Astrocyte of the spinal cord (primary cell): ENCODE measurements at places on chromosomes 16 and 17.

GRCh38 chr17:4463818-4464476 is 30.2 kb downstream of the SPNS3 start:
- DNase-seq: no peak

DNA sequence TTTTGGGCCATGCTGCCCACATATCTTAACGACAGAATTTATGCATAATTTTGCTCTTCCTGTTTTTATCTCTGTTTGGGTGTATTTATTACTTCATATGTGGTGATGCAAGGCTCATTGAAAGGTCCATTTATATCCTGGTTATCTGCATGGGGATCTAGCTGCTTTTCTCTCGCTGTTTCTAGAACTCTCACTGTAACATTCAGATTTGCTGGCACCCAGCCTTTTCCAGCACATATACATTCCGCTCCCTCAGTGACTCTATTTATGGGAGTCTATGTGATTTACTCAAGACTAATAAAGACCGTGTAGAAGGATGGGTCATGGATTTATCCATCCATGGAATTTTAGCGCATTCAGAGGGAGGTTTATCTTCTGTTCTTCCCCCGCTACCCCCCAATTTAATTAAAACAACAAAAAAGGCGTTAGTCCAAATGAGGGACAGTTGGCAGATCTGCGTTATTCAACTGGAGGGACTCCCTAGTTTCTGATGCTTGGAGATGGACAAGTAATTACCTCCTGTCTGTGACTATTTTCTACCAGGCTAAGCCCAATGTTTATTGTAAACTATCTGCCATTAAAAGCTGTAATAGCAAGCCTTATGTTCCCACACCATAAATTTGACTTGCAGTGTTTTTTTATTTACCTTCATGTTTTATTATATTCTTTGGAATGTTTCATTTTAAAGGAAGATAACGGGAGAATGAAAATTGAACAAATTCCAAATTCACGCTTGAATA is 19.8 kb upstream of the MARCHF10 start:
- DNase-seq: peak; percentile 27

- DNase-seq: no peak
Measured at GRCh38 chr16:31088459-31089183, at the start of gene PRSS53. PRSS53 (minus strand) TSS chr16:31088943; CDS start chr16:31088809, 134 bp downstream.

GRCh38 chr17:3910420-3911270 is 5.6 kb downstream of the P2RX1 start:
- DNase-seq: no peak

GRCh38 chr16:21590796-21591195 is 8.6 kb upstream of the METTL9 start:
- no peak for DNase-seq

DNA sequence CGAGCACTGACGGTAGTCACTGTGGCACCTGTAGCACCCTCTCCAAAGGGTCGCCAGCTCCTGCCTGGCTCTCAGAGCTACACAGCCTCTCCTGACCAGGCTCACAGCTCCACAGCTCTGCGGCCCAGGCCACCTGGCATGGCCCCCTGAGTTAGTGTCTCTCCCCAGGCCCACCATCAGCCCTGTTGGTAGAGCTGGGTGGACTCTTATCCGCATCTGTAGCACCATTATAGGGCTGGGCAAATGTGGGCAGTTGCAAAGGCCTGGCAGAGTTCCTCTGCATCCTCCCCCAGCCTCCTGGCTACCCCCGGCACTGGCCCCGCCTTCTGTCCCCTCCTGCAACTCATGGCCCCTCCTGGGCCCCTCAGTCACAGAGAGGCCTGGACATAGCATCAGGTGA is 18.2 kb downstream of the SCGB1C2 start:
- DNase-seq: no peak

DNA sequence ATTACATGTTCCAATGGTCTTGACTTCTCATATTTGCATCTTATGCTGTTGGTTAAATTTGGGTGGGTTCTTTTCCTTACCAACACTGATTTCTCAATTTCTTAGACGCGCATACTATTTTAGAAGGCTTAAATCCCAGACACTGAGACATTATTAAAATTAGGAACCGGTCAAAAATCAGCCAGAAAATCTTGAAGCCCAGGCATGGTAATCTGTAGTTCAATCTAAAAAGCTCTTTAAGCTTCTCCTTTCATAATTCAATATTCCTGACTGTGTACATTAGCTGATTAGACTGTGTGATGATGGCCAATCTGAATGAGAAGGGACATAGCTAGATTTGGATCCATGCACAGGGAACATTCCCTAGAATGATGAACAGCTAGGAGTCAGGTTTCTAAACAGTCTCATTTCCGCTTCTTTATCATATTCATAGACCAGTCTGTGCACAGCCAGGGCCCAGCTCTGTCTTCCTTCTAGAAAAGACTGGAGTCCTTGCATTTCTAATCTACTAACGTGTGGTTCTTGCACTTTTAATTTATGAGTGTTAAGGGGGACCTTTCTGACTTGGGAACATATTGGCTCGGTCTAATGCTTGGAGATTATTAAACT is 189.3 kb downstream of the AATF start:
- no peak for DNase-seq

- no peak for DNase-seq
Measured at GRCh38 chr17:39541652-39542051, 66.1 kb downstream of the NEUROD2 start.

GRCh38 chr17:73968680-73969079 is 234.8 kb upstream of the RPL38 start:
- DNase-seq: no peak

GRCh38 chr16:57502048-57502775 is 15.9 kb upstream of the DOK4 start:
- no peak for DNase-seq

GRCh38 chr17:81173052-81173761 is 7.2 kb upstream of the AATK start:
- no peak for DNase-seq

- DNase-seq: no peak
Measured at GRCh38 chr17:4215882-4216570, 47.8 kb downstream of the ANKFY1 start.

GRCh38 chr17:73562896-73563295 is 81.3 kb downstream of the SDK2 start:
- no peak for DNase-seq

DNA sequence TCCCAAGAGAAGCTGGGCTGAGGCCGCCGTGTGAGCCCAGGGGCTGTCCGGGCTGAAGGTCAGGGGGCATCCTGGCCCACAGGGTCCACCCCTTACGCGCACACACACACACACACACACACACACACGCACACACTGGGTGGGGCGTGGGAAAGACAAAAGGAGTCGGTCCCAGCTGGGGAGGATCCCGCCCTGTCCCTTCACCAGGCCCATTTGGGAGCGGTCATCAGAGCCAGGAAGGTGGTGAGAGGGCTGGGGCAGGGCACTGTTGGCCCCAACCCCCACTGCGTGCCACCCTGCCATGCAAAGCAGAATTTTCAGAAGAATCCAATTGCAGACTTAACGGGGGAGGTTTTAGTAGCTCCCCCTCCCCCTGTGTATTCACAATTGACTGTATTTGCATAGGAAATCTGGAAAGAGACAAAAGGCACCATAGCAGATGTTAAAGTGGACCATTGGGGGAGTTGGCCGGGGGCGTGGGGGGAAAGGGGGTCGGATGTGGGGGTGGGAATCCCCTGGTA is 11.3 kb upstream of the CD300A start:
- no peak for DNase-seq

- DNase-seq: peak; percentile 48
Measured at GRCh38 chr16:77918809-77919707, 103.3 kb upstream of the CLEC3A start.

- DNase-seq: no peak
Measured at GRCh38 chr17:80190716-80191115, 20.9 kb downstream of the CARD14 start.

- no peak for DNase-seq
Measured at GRCh38 chr16:66834746-66835145, 4.0 kb upstream of the NAE1 start.

- DNase-seq: no peak
Measured at GRCh38 chr17:9537177-9537776, 38.3 kb downstream of the STX8 start.

GRCh38 chr17:27455236-27455913 is 873 bp upstream of the KSR1 start:
- no peak for DNase-seq

DNA sequence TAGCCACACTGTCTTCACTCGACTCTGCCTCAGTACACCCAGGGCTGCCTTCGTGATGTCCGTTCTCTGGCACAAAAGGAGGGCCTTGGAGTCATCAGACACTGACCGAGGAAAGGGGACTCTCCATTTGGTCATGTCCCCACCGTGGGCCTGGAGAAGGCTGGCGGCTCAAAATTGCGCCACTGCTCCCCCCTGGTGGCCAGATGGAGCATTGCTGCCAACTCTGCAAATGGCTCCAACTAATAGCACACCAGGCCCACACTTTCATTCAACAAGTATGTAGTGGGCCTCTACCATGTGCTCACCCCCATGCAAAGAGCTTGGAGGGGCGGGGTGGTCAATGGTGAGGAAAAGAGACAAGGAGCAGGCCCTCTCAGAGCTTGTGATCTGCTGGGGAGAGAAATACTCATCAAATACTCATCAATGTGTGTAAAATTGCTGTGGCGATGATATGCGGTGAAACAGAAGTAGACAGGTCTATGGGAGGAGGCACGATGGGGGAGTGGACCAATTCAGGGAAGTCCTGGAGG is 5.2 kb upstream of the GRIN2C start:
- peak; percentile 53 for DNase-seq

DNA sequence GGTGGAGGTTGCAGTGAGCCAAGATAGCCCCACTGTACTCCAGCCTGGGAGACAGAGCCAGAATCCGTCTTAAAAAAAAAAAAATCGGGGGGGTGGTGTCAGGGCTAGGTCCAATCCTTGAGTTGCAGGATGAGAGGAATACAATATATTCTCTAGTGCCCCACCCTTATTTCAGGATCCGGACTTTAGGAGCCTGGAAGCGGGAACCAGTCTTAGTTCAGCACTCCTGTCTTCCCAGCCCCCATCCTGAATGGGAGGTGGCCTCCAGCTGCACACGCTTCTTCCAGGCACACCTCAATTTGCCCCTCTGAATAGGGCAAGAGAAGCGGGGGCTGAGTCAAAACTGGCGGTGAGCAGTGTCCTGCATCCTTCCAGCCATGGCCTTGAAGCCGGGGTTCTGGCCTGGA is 1.6 kb downstream of the FHOD1 start:
- DNase-seq: no peak

DNA sequence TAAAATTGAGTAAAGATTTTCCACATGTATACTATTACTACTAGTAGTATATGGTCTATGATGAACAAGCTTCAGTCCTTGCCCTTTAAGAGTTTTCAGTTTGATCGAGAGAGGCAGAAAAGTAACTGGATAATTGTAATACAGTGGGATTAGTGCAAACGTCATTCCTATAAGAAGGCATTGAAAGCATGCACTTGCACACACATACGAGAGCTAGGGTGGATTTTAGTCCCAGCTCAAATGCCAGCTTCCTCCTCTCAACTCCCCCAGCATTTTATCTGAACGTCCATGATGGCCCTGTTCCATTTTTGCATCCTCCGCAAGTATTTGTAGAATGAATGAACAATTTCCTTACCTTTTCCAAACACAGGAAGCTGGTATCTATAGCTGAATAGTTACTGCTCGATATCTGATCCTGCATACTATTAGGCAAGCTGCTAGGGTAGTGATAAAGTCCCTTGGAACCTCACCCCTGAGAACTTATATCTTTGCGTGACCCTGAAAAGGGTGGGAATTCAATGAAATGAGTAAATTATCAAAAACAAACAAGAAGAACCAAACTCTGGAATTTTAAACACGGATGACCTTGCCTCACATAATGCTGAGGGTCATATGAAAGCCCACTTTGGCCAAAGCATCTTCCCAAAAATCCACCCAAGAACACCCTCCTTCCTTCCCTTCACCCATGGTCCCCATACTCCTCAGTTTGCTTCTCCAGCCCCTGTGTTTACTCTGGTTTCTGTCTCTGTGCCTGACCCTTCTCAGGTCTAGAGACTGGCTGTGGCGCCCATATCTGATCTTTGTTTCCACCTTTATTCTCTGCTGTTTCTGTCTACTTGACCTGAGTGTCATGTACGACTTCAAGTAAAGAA is 60.5 kb downstream of the TMEM100 start:
- DNase-seq: no peak

- no peak for DNase-seq
Measured at GRCh38 chr17:77256710-77257109, 115.9 kb downstream of the SEC14L1 start.

DNA sequence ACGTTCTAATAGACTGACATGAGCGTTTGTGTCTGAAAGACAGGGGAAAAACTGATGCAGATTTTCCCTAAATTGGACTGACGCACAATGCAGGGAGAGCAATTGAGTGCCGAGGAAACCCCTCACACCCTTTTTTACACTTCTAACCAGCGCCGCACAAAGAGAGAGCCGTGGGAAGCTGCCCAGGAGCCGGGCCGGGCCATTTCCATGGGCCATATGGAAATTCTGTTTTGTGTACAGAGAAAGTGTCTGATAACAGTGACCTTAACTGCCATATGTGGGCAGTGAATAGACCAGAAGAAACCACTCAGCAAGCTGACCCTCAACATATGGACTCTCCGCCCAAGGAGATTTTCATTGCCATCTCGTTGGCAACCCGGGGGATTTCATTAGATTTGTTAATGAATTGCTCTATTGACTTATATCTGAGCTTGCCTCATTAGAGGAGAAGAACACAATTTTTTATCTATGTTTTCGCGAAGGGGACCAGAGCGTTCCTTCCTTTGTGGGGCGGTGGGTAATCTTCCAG is 225.9 kb upstream of the IRX3 start:
- no peak for DNase-seq

DNA sequence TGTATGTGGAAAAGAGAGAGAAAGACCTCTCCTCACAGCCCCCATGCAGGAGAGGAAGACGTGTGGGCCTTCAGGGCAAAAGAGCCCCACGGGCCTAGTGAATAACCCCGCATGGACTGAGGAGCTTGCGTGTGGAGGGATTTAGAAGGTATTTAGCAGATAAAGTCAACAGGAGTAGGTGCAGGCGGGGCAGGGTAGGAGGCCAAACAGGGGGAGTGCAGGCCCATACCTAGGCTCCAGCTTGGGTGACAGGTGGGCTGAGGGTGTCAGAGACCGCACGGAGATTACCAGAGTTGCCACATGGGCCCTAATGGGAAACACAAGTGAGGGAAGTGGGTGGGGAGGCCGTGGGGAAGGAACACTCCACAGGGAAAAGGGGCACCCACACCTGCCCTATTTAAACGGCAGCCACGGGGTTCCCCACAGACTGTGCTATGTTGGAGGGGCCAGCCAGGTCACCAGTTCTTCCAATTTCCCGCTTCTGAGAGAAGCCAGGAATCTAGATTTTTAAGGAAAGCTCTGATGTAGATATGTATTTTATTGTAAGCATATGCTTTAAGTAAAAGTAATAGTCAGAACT is 8.2 kb upstream of the CNGB1 start:
- DNase-seq: no peak

GRCh38 chr17:57916925-57917858 is 38.0 kb downstream of the CUEDC1 start:
- no peak for DNase-seq

DNA sequence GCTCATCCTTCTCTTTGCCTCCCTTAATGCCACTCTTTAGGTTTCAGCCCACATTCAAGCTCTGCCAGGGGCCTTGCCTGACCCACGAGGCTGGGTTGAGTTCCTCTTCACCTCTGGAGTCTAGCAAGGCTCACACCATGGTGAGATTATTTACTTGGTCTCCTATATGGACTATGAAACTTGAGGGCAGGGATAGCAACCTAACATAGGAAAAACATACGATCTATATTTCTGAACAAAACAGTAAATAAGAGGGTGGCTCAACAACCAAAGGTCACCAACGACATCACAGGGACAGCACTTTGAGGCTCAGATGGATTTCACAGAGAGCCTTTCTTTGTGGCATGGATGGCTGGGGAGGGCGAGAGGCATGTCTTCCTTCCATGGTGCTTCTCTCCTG is 197.0 kb downstream of the MAF start:
- DNase-seq: no peak
